GM12892 (cell line): ENCODE measurements at places on chromosomes 13 and 19.

- DNase-seq, result no peak
Measured at GRCh38 chr19:16026131-16026530, 50.2 kb upstream of the TPM4 start.

DNA sequence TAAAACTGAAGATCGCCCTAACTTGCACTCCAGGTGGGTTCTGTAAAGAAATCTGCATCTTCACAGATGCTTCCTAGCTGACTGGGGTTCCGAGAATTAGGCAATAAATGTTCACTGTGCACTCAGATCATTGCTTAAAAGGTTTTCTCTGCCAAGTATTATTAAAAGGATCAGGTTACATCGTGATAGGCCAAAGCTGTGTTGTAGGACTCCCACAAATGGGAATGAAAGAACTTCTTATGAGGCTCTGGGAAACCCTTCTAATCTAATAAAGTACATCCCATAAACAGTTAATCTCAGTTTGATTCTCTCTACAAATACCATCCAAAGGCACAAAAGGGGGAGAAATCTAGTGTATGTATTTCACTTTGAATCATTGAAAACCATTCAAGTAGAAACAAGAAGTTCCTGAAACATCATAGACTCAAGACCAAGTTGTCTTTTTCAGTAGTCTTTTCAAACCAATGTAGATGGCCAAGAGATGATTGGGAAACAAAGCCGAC, 7.1 kb upstream of the POU4F1 start:
- no peak for DNase-seq

DNA sequence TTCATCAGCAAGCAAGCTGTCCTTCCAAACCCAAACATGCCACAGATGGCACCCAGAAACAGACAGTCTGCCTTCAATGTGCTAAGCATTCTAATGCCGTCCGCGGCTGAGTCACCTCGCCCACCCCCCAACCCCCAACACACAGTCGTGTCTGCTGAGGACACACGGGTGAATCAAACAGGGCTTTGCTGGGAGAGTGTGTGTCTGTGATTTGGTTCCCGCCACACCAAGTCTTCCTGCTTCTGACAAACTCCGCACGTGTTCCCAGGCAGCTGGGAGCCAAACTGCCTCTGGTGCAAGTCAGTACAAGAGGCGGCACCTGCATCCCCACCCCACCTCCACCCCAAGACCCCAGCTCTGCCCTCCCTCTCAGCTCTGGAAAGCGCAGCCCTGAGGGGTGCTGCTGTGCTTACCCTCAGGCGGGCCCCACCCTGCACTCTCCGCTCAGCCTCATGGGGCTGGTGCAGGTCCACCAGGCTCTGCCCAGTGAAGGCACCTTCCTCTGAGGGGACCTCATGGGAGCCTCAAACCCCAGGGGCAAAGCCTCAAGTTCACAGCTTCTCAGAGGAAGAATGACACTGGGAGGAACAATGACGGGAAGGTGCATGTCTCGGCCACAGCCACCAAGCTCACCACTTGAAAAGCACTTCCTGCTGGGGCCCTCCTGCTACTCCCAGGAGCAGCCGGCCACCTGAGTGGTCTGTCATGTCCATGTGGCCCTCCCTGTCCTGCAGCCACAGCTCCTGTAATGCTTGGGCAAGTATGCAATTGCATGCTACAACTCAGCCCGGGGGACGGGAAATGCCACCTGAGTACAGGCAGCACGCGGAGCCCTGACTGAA, 15.0 kb upstream of the SLC35E1 start:
- no peak for DNase-seq

DNA sequence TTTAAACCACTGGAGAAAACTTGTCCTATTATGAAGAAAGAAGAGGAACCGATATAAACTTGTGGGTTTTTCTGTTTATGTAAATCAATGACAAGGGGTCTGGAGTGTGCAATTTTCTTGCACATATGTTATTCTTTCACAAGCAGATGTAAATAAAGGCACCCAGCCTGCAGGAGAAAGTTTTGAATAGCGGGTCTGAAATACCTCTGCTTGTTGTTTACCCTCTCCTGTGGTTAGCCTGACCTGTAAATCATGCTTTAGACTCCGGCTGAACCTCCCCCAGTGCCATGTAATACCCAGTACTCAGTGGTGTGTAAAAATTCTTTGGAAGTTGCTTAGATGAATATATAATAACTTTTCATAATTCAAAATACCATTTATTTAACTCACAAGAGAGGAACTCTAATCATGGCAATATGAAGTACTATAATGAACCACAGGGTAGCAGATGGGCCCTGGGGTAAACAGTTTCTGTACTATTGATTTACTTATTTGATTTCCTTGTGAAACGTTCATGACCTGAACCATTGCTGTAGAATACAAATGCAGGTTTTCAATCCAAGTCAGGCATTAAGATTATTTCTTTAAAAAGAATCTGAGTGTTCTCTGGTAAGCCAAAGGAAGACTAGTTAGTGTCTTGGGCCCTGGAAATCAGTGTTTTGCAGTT, 245.1 kb downstream of the LMO7 start:
- DNase-seq, result no peak

- no peak for DNase-seq
Measured at GRCh38 chr19:54218259-54218658, 4.5 kb downstream of the LILRB3 start.

- peak; percentile 76 for DNase-seq
Measured at GRCh38 chr19:51097166-51097738, 11.0 kb downstream of the CTU1 start.

GRCh38 chr13:111492341-111492950, 172.0 kb downstream of the TEX29 start:
- no peak for DNase-seq

DNA sequence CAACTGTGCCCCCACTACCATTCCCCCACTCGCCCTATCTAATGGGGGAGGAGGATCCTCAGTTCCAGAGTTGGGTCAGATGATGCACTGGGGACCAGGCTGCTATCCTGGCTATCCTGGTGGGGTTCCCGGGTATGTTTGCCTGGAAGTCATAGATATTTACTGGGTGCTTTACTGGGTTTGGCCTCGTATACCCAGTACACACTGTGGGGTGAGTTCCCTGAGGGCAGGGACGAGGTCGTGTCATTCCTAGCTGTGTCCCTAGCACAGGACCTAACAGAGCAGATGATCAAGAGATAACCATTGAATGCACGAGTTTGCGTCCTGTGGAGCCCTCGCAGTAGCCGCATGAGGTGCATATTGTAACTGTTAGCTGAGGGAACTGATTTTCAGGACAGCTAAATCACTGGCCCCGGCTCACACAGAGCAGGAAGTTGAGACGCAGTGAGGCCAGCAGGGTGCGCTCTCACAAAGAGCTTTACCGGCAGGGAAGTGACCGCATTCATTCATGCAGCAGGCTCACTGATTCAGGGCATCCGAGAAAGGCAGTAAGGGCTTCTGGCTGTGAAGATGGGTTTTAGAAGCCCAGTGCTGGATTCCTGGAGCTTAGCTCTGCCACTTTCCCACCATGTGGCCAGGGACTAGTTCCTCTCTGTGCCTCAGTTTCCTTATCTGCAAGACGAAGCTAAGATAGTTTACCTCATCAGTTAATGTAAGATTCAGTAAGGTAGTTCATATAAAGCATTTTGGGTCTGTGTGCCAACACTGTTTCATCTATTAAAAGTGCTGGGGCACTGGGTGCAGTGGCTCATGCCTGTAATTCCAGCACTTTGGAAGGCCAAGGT, 6.0 kb downstream of the RUVBL2 start:
- no peak for DNase-seq

GRCh38 chr19:35130761-35131720, 3.8 kb downstream of the LGI4 start:
- no peak for DNase-seq

DNA sequence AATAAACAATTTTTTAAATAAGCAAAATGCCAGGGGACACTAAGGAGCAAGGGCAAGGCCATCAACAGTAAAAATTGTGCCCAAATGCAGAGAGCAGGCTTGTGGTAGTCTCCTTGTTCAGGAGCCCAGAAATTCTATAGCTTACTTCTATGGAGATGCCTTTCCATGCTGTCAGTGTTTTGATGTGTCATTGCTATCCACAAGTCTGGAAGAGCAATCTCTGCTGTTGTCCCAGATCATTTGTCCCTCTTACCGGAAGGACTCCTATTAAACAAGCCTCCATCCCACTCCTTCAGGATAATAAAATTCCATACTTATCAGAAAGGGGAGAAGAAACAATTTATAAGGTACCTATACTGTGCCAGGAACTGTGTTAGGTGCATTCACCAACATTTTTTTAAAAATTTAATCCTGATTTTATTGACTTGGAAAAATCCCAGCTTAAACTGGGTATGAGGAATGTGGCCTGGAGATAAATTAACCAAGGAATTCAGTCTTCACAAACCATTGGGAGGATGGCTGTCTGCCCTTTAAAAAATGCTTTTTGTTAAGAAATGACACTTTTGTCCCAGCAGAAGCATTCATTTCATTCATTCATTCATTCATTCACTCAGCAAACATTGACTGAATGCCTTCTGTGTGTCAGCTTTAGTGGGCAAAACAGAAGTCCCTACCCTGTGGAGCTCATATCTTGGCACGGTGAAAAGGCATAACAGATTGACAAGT, 26.8 kb upstream of the CYSLTR2 start:
- DNase-seq, result no peak

DNA sequence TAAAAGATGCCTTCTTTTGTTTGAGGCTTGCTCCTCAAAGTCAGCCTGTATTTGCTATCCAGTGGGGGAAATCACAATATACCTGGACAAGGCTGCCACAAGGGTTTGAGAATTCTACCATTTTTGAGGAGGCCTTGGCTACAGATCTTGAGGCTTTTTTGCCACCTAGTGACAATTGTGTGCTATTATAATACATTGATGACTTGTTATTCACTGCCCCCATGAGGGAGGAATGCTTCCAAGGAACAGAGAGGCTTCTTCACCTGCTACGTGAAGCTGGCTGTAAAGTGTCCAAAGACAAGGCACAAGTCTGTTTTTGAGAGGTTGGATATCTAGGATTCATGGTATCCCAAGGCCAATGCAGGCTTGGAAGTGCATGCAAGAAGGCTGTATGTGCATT, 72.5 kb downstream of the ZNF708 start:
- no peak for DNase-seq

DNA sequence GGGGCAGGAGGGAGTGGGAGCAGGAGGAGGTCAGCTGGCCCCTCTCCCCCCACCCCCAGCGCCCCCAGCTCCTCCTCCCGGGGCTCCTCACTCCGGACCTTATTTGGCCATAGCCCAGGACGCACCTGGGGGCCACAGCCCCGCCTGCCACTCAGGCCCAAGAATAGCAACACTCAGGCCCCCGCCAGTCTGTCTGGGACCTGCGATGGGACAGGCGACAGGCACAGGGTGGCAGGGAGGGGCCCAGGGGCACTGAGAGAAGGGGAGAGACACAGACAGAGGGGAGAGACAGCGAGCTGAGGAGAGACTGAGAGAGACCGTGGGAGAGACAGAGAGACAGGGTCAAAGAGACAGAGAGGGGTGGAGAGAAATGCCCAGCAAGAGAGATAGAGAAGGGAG, 10.2 kb downstream of the JOSD2 start:
- no peak for DNase-seq

DNA sequence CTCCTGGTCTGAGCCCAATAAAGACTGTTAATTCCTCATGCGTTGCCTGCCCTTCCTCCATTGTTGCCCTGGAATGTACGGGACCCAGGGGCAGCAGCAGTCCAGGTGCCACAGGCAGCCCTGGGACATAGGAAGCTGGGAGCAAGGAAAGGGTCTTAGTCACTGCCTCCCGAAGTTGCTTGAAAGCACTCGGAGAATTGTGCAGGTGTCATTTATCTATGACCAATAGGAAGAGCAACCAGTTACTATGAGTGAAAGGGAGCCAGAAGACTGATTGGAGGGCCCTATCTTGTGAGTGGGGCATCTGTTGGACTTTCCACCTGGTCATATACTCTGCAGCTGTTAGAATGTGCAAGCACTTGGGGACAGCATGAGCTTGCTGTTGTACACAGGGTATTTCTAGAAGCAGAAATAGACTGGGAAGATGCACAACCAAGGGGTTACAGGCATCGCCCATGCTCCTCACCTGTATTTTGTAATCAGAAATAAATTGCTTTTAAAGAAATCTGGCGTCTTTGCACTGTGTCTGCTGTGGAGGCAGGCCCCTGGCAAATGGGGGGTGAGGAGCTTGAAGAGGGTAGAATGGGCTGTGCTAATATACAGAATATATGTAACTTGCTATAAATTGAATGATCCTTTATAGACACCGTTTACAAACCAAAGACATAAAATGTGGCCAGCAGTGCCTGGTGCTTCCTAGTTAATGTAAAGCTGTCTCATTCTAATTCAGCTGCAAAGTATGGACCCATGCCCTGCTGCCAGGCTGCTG, 4.2 kb upstream of the RPS11 start:
- no peak for DNase-seq

- no peak for DNase-seq
Measured at GRCh38 chr19:35031072-35031881, 1.0 kb downstream of the SCN1B start.

DNA sequence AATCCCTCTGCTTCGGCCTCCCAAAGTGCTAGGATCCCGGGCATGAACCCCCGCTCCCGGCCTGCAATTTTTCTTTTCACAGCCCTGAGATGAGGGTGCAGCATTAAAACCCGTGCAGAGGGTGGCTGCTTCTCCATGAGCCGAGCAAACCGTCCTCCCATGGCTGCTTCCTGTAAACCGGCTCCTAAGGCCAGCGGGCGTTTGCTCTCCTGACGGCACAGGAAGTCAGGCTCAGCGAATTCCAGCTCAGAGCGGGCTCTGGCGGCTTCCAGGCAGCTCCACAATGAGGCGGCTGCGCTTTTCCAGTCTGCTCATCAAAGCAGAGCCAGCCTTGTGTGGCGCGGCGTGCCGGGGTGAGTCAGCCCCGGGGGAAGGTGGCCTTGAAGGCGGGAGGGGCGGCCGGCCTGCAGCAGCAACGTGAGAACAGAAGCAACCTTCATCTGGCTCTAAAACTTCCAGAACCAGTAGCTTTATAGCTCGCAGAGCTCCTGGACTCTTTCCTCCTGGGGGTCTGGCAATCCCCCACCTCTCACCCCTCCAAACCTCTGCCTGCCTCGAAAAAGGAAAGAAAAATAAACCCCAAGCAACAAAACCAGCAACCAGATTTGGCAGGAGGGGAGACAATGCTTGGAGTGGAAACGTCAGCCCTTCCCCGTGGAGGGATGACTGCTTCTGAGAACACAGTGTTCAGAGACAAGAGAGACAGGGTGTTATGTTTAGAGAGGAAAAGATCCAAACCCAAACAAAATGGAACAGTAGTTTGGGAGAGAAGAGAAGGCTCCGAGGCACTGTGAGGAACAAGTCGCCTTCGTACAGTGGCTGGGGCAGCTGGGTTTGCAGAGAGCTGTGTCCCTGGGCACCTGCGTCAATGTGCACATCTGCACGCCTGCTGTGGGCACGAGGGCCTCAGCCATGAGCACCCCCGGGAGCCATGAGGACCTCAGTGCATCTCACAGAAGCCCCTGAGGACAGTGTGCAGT, 67.8 kb downstream of the GADD45B start:
- peak; percentile 63 for DNase-seq
